Right ventricle myocardium inferior (tissue), 1 donor: ENCODE measurements at places on chromosomes 4 and X.

DNA sequence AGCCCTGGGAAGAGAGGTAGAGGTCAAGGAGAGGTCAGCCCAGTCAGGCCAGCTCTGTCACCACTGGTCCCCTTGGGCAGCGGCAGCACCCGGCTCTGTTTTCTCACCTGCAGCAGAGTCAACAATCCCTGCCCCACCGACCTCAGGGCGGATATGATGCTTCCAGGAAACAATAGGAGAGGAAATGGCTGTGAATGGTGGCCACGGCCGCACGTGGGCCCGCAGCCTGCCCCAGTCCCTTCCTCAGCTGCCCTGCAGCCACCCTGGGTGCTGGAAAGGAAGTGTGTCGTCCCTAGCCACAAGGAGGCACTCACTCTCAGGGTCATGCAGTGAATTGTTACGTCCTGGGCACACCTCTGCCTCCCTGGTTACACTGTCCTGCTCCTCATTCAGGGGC is 92.5 kb upstream of the ENPP6 start:
- peak; percentile 74 for DNase-seq

- no peak for DNase-seq
These were observed 21.5 kb downstream of the RTL5 start for GRCh38 chrX:72110051-72110875.

GRCh38 chr4:166924424-166924823 is 309.9 kb downstream of the SPOCK3 start:
- no peak for DNase-seq

DNA sequence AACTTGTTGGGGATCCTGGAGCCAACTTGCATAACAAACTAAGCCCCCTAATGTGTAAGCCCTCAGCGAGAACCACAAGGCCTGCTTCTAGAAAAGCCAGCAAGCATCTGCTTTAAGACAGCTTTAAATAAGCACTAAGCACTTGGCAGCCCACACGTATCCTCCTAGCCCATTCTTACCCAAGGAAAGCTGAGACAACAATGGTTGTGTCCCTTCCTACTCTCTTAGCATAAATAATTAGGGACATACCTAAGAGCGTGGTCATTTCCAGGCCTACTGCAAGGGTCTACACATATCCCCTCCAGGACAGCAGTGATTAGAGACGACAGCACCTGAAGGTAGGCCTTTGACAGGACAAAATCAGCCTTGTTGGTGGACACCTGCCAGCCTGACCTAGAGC is 322.8 kb upstream of the PPARGC1A start:
- DNase-seq: no peak

- DNase-seq: peak; percentile 83
These were observed 43.7 kb upstream of the TMSB15B start for GRCh38 chrX:103918571-103919269.

DNA sequence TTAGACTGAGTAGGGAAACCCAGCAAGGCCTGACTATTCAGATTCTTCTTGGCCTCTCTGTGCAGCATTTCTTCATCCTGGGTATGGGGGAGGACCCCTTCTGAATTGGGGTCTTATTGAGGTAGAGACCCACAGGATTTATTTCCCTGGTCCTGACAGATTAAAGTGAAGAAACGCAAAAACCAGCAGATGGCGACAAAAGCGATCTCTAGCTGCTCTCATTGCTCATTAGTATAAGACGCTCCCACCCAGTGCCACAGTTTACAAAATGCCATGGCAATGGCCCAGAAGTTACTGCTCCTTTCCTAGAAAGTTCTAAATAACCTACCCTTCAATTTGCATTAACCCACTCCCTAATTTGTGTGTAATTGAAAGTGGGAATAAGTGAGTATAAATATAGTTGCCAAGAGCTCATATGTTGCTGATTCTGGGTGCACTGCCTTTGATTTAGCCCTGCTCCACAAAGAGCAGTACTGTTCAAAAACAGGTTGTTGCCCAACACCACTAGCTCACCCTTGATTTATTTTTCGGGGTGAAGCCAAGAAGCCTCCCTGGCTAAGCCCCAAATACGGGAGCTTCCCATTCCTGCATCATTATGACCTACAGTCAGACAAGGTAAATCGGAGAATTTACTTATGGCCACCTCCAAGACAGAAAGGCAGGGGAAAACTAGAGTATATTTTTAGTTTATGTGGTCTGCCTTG is 3.7 kb upstream of the BEX4 start:
- DNase-seq: no peak

DNA sequence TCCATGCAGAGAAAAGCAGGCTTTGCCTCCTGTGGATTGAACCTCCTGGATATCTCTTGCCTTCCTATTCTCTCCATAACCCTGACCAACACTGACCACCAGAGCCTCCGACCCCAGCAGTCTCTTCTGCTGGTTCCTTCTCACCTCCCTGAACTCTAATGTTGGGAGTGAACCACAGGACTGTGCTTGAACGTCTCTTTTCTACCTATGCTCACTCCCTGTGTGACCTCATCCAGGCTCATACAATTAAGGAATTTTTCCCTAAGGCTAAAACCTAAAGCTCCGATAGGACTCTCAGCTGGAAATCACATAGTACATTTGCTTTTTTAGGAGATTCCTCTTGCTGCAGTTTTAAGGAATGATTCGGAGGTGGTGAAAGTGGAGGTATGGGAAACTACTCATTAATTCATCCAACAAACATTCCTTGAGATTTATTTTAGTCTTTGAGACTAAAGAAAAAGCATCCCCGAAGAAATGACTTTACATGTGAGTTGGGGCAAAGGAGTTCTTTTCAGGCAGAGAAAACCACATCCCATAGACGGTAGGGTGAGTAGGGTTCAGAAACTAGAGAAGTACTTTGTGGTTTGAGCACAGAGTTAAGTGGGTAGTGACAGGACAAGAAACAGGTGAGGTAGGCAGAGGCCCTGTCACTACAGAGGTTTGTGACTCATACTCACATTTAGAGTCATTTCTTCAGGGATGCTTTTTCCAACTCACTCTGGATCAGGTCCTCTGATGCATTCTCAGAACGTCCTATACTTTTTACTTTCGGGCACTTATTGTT is 30.8 kb downstream of the NDNF start:
- no peak for DNase-seq

DNA sequence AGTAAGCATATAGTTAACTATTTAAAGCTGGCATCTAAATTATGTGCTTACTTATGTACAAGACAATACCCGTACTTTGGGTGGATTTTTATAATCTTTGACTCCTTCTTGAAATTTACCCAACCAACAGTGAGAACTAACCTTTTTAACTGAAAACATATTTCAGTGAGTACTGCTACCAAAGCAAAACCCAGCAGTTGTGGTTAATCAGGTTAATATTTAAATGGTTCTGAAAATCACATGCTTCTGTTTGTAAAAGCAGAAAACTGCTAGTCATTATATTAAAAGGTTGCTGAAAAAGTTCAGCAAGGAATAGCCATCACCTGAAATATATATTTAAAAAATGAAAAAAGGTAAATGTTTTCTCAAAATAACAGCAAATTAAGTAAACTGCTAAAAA is 20.0 kb downstream of the UBE2D3 start:
- no peak for DNase-seq
